ENCODE measurements at places on chromosomes 1 and 21.

GRCh38 chr1:80846966-80847365 lies 953.8 kb upstream of the ADGRL2 start:
- no peak for DNase-seq

DNA sequence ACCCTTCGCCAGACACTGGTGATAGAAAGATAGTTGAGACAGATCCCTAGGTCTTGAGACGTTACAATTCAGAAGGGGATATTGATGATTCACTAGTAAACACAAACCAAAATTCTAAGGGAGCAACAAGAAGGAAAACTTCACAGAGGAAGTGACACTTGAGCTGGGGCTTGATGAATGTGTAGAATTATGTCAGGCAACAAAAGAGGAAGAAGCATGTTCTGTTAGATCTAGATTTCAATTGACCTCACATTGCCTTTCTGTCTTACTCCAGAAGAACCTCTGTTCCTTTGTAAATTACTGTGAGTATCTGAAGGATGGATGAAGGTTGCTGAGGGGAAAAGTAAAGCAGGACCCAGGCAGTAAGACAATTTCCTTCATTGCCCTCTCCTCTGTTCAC lies 328.2 kb downstream of the KCTD3 start:
- no peak for DNase-seq

DNA sequence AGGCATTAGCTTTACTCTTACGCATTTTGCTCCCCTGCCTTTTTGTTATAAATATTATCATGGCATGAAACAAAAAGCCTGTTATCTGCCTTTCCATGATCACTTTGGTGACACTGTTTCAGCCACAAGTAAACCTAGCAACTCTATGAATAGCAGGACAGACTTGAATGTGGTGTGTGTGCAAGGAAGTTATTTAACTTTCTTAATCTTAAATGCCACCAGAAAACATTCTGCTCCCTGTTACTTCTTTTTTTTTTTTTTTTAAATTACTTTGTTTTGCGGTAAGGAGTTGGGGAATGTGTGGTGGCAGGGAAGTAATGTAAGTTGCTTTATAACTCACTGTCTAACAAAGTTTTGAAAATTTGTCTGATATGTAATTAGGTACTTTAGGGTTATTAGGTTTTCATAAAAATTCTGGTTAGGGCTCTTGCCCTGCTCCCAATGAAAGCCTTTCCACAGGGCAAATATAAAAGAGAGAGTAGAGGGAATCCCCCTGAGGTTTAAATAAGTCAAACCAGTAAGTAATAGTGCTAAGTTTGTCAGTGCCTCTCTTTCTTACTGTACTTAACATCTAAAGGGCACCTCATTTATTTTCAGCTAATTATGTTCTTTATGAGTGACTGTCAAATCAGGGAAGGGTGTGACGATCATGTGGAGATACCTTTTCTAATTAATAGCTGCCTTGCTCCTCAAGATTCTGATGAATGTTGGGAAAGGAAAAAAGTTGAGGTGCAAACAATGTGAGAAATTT lies 39.5 kb downstream of the RASAL2 start:
- DNase-seq: no peak

- no peak for DNase-seq
Measured at GRCh38 chr1:115115521-115116161, 26.3 kb upstream of the TSPAN2 start.

- no peak for DNase-seq
Measured at GRCh38 chr1:166354406-166354805, 187.6 kb upstream of the FAM78B start.

DNA sequence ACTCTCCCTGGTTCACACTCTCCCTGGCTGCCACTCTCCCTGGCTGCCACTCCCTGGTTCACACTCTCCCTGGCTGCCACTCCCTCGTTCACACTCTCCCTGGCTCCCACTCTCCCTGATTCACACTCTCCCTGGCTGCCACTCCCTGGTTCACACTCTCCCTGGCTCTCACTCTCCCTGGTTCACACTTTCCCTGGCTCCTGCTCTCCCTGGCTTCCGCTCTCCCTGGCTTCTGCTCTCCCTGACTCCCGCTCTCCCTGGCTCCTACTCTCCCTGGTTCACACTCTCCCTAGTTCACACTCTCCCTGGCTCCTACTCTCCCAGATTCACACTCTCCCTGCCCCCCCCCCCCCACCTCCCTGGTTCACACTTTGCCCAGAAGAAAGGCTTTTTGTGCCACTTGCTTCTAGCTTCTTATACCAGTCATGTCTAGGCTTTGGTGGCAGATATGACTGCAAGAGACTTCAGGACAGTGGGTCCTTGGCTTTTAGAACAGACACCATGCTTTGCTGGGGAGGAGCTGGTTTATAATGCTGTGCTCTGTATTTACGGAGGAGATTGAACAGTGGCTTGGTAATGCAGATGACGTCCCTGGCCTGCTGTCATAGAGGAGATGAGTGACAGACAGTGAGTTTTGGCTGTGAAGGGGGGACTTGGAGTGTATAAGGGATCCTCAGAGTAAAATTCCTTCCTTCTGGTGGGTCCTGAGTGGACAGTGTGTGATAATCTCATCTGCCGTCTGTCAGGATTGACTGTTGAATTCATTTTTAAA lies 17.0 kb downstream of the COQ8A start:
- DNase-seq: no peak

DNA sequence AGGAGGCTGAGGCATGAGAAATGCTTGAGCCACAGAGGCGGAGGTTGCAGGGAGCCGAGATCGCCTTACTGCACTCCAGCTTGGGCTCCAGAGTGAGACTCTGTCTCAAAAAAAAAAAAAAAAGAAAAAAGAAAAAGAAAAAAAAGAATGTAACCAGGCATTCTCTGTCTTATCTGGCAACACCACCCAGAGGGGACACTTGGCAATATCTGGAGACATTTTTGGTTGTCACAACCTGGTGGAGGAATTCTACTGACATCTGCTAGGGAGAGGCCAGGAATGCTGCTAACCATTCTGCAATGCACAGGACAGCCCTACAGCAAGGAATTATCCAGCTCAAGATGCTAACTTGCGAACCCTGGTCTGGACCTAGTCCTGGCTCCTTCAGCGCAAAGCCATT lies 2.3 kb upstream of the CNR2 start:
- no peak for DNase-seq

DNA sequence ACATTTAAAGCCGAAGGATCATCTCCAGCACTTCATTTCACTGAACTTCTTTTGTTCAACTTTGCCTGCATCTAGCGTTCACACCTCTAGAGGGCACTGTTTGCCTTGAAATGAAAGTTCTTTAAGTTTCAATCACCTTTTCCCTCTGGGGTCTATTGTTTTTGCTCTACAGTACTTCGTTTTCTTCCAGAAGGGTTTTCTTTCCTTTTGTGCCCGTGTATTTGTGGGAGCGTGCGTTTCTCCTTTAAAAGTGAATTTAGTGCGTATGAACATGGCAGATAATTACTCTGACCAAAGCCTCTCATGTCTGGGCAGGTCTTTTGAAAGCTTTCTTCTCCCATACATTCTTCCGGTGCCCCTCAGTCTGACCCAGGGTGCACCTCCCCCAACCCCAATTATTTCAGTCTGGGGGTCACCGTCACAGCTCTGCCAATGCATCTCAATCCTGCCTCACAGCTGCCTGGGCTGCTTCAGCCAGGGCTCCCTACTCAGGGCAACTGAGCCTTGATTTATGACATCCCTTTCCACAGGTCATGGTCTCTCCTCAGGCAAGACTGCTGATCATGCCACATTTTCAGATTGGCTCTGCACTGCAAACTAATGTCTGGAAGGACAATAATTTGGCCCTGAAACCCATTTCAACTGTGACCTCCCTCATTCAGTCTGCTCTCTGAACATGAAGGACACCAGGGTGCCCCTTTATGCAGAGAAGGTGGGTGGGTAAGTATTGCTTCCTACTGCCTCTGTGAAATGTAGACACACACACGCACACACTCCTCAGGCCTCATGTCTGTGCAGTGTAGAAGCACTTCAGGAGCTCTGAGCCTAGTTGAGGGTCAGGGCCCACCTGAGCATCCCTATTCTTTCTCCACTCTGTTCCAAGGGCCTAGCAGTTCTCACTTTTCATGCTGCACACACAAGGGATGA lies 88.6 kb downstream of the NUF2 start:
- DNase-seq: peak; percentile 37

DNA sequence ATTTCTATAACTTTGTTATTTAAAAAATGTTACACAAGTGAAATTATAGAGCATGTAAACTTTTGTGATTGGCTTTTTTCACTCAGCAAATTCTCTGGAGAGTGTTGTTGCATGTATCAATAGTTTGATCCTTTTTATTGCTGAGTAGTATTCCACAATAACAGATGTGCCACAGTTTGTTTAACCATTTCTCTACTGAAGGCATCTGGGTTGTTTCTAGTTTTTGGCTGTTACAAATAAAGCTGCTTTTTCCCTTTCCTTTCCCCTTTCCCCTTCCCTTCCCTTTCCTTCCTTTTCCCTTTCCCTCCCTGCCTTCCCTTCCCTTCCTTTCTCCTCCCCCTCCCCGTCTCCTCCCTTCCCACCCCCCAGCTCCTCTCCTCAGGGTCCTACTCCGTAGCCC lies 15.9 kb downstream of the TUFT1 start:
- no peak for DNase-seq

DNA sequence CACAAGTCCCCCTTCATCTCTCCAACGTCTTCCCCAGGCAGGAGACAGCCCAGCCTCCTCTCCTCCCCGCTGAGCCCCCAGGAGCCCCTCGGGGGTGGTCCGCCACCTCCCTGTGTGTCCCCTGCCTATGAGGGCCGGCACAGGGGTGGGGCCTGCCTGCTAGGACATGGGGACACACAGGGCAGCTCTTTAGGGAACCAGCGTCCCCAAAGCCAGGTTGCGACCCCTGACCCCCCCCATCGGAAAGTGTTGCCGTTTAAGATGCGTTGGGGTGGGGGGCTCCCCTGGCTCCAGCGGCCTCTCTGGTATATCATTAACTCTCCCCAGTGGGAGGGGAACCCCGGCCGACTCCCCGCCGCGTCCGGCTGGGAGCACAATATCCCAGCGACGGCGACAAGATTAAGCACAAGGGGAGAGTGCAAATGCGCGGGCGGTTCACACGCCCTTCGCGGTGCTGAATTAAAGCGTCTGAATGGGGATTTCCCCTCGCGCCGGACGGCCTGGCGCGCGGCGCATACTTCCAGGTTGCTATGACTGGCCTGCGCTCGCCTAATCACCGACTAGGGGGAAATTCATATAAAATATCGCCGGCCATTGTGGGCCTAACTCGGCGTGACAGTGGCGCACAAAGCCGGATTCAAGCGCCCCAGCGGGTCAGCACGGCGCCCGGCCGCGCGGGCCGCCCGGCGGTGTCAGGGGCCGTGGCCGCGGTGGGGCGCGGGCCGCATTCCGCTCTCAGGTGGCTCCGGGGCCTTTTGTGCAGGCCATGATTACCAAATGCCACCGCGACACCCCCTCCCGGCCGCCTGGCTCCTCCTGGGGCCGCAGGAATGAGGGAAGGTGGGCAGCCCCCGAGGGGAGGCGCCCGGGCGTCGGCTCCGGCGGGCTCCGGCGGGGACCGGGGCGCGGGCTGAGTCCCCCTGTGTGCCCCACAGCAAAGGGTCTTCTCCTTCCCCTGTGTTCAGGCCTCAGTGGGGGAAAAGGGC lies 30.9 kb downstream of the WNT3A start:
- no peak for DNase-seq

- DNase-seq: peak; percentile 65
Measured at GRCh38 chr21:17270229-17270628, 242.6 kb upstream of the CXADR start.

DNA sequence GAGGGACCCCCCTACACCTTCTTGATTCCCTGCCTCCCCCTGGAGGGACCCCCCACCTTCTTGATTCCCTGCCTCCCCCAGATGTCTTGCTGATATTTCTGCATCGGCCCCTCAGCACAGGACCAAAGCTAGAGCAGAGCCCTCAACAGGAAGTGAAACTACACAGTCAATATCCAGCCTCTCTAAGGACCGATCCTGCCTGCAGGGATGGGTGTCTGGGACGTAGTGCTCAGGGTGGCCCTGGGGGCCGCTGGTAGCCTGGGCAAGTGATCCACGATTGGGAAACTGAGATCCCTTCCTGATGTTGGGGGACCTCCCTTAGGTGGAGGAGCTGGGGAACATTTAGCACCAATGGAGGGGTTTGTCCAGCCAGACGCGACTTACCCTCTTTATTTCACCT lies 3.9 kb upstream of the LEFTY2 start:
- no peak for DNase-seq

- peak; percentile 15 for DNase-seq
Measured at GRCh38 chr1:69511426-69512192, 56.1 kb upstream of the LRRC7 start.

- DNase-seq: no peak
Measured at GRCh38 chr21:38039841-38040240, 123.6 kb upstream of the KCNJ6 start.

- DNase-seq: no peak
Measured at GRCh38 chr21:46255758-46256337, 27.3 kb upstream of the LSS start.

- DNase-seq: no peak
Measured at GRCh38 chr1:21878009-21878773, 58.9 kb downstream of the HSPG2 start.

DNA sequence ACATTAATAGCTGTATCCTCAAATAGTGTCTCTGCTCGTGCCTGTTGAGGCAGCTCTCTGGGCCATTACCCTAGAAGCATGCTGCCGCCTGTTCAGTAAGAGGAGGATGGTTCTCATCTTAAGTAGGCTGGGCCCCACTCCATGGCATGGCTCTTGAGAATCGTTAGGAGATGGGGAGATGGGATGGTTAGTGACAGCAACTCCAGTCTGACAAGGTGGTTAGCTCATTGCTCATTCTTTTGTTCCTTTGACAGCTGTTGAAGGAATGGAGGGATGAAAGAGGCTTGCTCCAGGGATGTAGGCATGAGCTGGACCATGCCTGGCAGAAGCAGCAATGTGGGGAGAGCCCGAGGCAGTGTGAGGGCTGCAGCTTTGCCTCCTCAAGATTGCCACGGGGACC lies 68.2 kb downstream of the MAP10 start:
- no peak for DNase-seq

DNA sequence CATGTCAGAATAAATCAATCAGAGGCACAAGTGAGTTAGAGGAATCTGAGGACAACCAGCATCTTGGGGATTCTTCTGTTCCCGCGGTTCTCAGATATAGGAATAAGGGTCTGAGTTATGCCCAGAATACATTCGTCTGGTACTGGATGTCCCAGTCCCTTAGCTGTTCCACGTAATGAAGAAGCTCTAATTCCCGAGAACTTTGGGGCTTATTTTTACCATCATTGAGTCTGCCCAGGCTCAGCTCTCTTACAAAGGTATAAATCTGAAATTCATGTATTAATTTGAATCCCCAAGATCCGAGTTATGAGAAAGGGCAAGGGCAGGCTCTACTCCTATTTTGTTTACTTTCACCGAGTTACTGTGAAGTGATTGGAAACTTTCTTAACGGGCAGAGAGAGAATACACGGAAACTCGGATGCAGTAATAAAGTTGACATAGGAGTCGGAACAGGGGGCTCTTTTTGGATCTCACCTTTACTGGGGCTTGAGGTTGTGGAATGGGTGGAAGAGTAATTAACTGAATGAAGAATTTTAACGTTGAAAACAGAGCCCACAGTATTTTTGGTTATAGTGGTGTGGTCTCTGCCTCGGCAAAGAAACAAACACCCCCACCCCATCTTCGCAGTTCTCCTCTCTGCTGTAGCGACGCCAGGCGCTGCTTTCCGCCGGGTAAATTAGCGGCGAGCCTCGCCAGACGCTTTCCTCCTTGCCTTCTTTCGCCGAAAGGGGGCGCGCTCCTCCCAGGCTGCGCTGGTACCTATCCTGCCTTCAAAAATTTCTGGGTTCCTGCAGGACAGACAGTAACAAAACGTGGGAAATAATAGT lies 7.1 kb downstream of the PRRX1 start:
- peak; percentile 87 for DNase-seq

Measured in muscle of arm (tissue), 14 donors.